Occipital lobe (tissue), 3 donors: ENCODE measurements at places on chromosomes 1 and 21. TPM values are rescaled to one million over a fixed set of nuclear protein-coding genes. Genes with fewer than 3 reads are reported as not detected.

GRCh38 chr1:94660994-94661393 is 119.4 kb upstream of the F3 start:
- no peak for DNase-seq

FCRL5 gene
- not detected for total RNA-seq

IFI16 gene
- 23.4 TPM for total RNA-seq

NTMT2 gene
- total RNA-seq: not detected
